Bone marrow (tissue), 2 donors: ENCODE measurements at places on chromosomes 1 and 21.

DNA sequence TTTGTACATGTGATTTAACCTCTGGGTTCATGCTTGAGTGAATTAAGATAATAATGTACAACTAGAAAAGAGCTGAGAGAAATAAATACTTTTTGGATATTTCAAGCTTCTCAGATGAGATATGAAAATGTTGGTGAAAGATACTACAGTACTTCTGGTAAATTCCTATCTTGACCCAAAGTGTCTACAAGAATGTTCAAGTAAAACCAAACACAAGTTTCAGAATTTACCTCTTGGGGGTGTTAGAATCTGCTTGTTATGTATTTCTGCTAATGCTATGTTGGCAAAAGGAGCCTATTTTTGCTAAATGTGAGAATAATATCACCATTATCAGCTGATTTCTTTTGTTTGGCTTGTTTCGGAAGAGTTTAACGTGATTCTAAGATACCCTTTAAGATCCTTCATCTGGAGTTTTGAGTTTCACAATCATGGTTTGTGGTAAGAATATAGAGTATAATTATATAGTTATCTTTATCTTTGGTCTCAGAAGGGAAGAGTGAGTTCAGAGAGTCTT lies 388.5 kb downstream of the LMO4 start:
- no peak for DNase-seq

- DNase-seq = no peak
Measured at GRCh38 chr1:36707221-36707620, 224.5 kb upstream of the CSF3R start.

DNA sequence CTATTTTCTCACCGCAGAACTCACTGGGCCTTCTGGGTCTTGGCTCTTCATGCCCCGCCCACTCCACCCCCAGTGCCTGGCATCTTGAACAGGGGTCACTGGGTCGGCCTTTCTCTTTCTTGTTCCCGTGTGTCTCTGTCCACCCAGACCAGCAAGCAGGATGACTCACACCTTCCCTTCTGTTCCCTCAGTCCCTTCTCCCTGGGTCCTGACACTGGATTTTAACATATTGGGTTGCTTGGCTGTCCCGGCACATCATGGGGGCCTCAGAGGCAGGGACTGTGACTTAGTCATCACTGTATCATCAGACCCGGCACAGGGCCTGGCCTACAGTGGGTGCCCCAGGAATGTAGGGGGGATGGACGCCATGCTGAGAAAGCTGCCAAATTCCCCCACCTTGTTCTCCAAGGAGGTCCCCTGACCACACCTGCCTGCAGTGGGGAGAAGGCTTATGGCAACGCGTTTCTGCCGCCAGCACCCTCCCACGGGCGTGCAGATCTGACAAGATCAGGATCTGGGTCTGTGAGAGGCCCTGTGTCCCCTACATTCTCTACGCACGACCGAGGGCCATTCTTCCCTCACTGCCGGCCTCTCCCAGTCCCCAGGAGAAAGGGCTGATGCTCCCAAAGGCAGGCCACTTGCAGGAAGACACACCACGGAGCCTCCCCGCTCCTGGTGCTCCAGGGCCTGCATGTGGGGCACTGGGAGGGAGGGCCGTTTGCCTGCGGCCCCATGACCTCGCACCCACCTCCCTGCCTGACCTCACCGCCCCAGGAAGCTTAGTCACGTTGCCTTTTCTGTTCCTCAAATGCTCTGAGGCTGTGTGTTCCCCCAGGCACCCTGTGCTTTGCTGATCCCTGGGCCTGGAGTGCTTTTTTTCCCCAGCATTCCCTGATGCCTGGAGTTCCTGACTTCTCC lies 157.2 kb upstream of the TMEM51 start:
- no peak for DNase-seq

DNA sequence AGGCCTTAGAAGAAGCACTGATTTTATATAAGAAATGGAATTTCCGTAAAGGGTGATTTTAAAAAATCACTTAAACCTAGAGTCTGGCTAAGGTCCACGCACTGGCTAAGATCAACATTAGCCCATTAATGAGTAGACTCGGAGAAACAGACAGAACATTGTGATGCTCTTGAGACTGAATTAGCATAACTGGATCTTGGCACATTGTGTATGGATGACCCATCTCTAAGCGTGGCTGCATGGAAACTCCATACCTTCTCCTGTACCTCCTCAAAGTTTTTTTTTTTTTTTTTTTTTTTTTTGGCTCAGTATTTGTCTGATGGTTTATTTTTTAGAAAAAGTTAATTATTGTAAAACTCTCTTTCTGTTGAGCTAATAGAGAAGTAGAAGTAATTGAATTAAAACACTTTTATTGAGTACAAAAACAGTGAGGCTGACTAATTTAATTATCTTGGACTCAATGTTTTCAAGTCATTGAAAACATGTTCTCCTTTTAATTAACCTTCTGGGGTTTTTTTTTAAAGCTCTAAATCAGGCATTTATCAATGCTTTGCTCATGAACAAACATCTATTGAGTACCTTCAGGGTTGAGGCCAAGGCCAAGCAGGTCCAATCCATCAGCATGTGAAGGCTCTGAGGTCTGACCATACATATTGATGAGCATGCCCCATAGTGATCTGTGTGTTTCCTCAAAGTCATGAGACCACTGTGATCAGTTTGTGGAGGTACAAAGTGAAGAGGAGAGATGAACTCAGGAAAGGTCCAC lies 74.0 kb downstream of the TLR5 start:
- no peak for DNase-seq

GRCh38 chr1:1356166-1356795 lies 2.1 kb downstream of the MXRA8 start:
- DNase-seq = no peak

- no peak for DNase-seq
Measured at GRCh38 chr1:62794053-62794452, 10.1 kb downstream of the ATG4C start.

- no peak for DNase-seq
Measured at GRCh38 chr1:225888289-225888897, 553 bp downstream of the LEFTY1 start.

DNA sequence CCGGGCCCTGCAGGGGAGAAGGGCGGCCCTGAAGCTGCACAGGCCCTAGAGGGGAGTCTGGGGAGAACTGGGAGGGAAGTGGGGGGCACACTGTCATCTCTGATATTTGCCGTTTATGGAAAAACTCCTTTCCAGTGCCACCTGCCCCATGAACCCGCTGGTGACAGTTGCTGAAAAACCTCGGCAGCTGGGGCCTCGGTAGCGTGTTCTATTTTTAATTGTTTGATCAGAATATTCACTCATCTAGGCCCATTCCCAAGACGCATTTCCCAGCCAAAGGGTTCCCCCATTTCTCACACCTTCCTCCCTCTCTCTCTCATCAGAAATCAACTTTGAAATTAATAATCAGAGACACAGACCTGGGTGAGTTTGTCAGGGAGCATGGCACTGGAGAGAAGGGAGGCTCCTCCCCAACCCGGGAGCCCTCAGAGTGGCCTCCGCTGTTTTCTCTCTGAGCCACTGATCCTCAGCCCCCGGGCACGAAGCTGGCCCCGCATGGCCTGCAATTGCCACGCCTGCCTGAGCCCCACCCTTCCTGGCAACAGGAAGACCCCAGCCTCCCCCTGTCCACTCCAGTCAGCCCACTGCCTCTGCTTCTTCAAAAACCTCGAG lies 111.1 kb downstream of the CASZ1 start:
- no peak for DNase-seq
